HepG2 (cell line): ENCODE measurements at places on chromosomes 13 and 19. TPM values are rescaled to one million over a fixed set of nuclear protein-coding genes. Genes with fewer than 3 reads are reported as not detected.

The PSG6 gene
- not detected in 2 replicates for total RNA-seq

The ZNF837 gene
- 0.73 and 1.3 TPM in 2 replicates for total RNA-seq

The LRRC25 gene
- 0.13 TPM in 1 of 2 replicates, not detected in the other for total RNA-seq

The ZNF382 gene
- 6.3 and 6.8 TPM in 2 replicates for total RNA-seq

The CHST8 gene
- total RNA-seq: not detected in 2 replicates

GRCh38 chr13:83024232-83024631 lies 858.0 kb downstream of the SLITRK1 start:
- H3K36me3 ChIP-seq: no peaks in the 10 kb centered on the region
- no peaks in the 10 kb centered on the region for H3K4me1 ChIP-seq
- no peak overlapping the region for H3K27ac ChIP-seq
- no peaks in the 10 kb centered on the region for H3K27me3 ChIP-seq
- no peak overlapping the region for H3K4me3 ChIP-seq
- DNase-seq: no peak

GRCh38 chr19:34220472-34221063 lies 33.8 kb upstream of the GARRE1 start:
- no peak overlapping the region for H3K4me3 ChIP-seq
- no peak overlapping the region for H3K27ac ChIP-seq
- H3K4me1 ChIP-seq: peaks cover 10% of the 10 kb centered on the region; the same call in 1 of the 2 replicates
- H3K27me3 ChIP-seq: no peaks in the 10 kb centered on the region
- peaks cover 27% of the 10 kb centered on the region for H3K36me3 ChIP-seq

DNA sequence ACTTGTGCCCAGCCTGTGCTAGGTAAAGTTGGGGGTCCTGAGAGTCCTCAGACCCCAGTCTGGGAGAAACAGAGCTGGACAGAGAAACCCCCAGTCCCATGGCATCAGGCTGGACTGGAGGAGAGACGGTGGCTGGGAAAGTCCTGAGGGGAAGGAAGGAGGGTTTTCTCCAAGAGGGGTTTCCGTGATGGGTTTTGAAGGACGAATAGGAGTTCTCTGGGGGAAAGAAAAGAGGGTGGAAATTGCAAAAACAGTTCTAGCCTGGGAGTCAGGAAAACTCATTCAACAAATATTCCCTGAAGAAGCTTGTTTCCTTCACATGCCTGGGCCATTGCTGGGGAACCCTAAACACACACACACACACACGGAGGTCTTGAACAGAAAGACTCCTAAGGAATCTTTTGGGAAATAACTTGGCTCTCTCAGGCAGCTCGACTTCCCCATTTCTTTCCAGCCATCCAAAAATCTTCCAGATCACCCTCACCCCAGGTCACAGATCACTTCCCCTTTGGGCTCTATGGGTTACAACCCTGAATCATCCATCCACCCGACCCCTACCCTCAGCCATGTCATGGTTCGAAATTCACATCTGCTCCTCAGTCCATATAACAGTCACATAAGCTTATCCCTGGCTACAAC lies 47.5 kb downstream of the COLGALT1 start:
- no peak overlapping the region for H3K4me3 ChIP-seq
- peaks cover 3% of the 10 kb centered on the region; the same call in 1 of the 2 replicates for H3K27me3 ChIP-seq
- peaks cover 40% of the 10 kb centered on the region for H3K4me1 ChIP-seq
- no peak overlapping the region for H3K27ac ChIP-seq
- no peaks in the 10 kb centered on the region for H3K36me3 ChIP-seq

DNA sequence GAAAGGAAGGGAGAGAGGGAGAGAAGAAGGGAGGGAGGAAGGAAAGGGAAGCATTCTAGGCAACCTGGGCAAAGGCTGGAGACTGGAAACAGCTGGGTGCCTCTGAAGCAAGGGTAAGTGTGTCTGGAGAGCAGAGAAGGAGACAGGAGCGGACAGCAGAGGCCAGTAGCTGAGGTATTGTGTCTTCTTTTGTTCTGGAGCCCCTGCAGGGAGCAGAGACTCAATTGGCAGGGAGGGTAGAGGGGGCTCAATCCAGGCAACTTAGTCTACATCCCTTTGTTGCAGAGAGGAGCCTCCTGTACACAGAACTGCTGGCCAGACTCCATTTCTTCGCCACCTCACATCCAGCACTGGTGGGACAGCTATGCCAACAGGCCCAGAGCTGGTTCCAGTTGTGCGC lies 53.2 kb downstream of the NWD1 start:
- H3K4me3 ChIP-seq: no peak overlapping the region
- DNase-seq: no peak
- H3K27ac ChIP-seq: no peak overlapping the region
- H3K36me3 ChIP-seq: no peaks in the 10 kb centered on the region
- H3K27me3 ChIP-seq: no peaks in the 10 kb centered on the region
- H3K4me1 ChIP-seq: no peaks in the 10 kb centered on the region

DNA sequence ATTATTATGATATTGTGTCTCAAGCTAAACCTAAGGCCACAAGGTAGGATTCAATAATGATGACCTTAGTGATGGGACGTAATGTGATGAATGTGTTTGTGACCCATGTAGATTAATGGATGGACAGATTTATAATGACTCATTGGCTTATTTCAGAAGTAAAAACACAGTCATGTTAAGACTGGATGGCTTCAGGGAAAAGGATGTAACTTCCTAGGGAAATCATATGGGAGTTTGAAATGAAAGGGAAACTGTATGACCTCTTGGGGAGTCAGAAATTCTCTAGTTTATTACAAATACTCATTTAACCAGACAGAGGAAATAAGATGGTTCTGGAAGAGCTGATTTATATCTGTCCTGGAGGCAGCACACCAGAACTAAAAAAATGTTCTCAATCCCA lies 2.9 kb downstream of the EDNRB start:
- no peak for DNase-seq
- H3K27me3 ChIP-seq: no peaks in the 10 kb centered on the region
- H3K4me3 ChIP-seq: no peak overlapping the region
- H3K27ac ChIP-seq: no peak overlapping the region
- no peaks in the 10 kb centered on the region for H3K36me3 ChIP-seq

DNA sequence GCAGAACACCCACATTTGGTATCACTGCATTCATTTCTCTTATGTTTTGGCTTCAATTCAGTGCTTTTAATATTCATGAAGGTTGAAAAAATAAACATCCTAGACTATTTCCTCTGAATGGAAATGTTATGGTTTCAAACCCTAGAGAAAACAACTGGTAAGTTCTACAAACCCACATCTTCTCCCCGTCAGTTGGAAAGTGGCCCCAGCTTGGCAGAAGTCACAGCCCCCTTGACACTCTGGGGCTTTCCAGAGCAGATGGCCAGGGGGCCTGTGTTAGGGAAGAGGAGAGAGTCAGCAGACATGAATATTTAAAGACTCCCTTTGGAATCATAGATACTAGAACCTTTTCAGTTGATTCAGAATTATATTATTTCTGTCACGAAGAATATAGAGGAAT lies 123.9 kb downstream of the SHISA2 start:
- H3K27me3 ChIP-seq: peaks cover 13% of the 10 kb centered on the region; the same call in 1 of the 3 replicates
- H3K4me1 ChIP-seq: no peaks in the 10 kb centered on the region
- DNase-seq: no peak
- no peaks in the 10 kb centered on the region for H3K36me3 ChIP-seq

GRCh38 chr19:55460670-55461258 lies 678 bp downstream of the ISOC2 start:
- peak overlapping the region; percentile 93 for H3K27ac ChIP-seq
- peaks cover 51% of the 10 kb centered on the region for H3K4me1 ChIP-seq
